ENCODE measurements at places on chromosomes 13 and 19.

DNA sequence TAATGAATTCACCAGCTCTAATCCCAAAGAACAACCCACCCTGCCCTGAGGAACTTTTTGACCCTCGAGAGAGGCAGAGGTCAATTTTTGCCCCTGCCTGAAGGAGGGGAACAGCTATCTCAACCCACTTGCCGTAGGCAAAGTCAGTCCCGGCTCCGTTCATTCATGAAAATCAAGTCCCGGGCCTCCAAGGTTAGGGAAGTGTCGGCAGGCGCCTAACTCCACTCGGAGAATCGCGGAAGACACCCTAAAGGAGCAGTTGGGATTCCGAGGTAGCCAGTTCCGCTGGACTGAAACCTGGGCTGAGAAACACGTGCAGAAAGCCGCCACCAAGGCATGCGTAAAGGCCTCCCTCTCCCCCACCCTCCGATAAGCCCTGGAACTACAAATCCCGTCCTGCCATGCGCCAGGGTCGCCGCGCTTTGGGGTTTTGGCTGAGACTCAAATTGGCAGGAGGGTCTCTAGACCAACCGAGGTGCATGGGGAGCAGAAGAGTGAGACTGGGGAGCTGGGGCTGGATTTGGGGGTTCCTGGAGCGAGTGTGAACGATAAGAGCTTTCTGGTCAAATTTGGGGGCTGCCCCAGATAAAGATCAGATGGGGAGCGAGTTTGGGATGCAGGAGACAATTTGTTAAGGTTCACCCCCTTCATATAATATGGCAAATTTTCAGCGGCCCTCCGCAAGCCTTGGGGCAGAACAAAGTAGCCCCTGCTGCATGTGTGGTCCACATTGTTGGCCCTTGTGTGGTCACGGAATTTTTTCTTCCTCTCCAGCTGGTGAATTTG is at the start of gene TNPO2:
TNPO2 (minus strand) TSS at position 292 of the 786 bp plus-strand sequence. CDS start 2,955 bp downstream, outside the sequence.
- DNase-seq = peak; percentile 15

DNA sequence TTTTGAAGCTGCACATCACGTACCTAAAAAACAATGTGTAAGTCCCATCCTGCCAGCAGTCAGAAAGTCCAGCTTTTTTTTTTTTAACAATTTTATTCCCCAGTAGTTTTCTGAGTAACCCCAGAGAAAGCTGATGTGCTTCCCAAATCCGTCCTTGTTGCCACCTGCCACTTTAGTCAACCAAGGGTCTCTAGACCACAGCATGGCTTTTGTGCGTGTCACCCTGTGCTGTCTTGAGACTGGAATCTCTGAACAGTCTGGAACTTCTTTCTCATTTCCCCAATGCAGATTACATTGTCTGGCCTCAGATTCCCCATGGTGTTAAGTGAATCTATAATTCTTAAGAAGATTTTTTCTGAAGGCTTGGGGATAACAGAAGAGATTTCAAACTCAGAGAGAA is 289.2 kb upstream of the KLF12 start:
- DNase-seq = no peak

- peak; percentile 25 for DNase-seq
Measured at GRCh38 chr13:39102981-39103490, 64.8 kb downstream of the NHLRC3 start.

GRCh38 chr19:34232566-34233481 is 21.5 kb upstream of the GARRE1 start:
- peak; percentile 40 for DNase-seq

DNA sequence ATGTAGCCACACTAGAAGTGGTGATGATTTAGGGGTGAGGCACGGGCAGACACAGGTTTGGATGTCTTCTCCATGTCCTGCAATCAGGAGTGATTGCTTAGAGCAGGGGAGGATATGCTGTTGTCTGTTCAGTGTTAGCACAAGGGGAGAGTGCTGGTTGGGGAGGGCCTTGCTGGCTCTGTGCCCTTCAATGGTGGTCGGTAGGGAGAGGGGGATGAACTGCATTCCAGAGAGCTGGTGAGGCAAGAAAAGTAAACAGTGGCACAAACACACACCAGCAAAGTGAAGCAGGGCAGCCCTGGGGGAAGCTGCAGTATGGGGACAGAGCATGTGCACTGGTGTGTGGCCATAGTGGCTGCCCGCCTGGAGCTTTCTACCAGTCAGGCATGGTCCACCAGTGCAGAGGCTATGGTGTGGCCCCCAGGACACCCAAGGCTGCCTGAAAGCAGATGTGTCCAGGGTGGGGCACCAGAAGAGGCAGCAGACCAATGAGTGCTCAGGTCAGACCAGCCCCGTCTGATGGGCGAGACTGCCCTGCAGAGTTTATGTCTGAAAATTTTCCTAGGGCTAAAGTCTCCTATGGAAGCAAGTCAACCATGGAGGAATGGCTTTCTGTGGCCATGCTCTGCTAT is 1676.9 kb downstream of the PCDH9 start:
- DNase-seq = no peak

DNA sequence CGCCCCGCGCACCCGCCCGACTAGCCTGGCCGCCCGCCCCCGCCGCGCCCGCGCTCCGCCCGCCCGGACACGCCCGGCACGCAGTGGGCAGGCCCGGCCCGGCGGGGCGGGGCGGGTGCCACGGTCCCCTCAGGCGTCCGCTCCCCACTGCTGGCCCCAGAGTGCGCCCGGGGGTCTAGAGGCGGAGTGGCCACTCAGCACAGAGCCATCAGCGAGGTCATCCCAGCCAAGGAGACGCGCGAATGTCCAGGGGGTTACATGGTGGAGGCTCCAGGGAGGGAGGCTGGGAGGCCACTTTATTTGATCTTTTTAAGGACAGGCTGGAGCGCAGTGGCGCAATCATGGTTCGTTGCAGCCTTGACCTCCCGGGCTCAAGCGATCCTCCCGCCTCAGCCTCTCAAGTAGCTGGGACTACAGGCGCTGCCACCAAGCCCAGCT is 236 bp upstream of the TINCR start:
- no peak for DNase-seq

DNA sequence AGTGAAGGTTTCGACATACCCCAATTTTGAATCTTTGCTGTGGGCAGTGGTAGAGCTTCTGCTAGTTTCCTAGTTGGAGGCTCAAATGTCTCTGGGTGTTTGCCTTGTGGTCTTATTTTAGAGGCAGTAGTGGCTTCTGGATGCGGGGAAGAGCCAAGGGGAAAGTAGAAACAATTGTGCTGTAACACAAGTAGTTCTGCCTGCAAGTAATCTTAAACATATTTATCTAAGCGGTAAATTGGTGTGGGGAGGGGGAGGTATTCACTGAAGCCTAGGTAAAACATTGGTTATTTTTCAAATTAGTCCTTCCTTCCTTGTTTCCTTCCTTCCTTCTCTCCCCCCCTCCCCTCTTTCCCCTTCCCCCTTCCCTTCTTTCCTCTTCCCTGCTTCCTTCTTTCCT is at the start of gene PCDH20:
PCDH20 (minus strand) TSS at position 101 of the 400 bp plus-strand sequence. CDS start 691 bp downstream, outside the sequence.
- no peak for DNase-seq

DNA sequence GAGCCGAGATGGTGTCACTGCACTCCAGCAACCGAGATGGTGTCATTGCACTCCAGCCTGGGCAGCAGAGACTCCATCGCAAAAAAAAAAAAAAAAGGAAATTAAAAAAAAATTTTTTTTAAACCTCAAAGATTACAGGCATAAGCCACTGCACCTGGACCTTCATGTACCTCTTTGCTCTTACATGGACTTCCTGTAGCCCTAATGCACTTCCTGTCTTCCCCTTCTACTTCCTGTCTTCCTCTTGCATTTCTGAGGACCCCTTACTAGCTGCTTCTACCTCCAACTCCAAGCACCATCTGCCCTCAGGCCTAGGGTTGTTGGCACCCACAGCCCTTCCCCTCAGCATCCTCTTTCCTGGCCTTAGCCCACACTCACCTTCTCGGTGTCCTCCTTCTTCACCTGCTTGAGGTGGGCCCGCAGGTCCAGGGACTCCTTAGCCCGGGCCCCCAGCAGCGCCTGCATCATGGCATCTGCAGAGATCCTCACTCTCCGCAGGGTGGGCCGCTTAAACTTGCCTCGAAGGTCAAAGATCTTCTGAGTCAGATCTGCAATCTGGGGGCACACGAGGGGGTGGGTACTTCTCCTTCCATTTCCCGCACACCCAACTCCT is 3.8 kb downstream of the TNNI3 start:
- DNase-seq = no peak

DNA sequence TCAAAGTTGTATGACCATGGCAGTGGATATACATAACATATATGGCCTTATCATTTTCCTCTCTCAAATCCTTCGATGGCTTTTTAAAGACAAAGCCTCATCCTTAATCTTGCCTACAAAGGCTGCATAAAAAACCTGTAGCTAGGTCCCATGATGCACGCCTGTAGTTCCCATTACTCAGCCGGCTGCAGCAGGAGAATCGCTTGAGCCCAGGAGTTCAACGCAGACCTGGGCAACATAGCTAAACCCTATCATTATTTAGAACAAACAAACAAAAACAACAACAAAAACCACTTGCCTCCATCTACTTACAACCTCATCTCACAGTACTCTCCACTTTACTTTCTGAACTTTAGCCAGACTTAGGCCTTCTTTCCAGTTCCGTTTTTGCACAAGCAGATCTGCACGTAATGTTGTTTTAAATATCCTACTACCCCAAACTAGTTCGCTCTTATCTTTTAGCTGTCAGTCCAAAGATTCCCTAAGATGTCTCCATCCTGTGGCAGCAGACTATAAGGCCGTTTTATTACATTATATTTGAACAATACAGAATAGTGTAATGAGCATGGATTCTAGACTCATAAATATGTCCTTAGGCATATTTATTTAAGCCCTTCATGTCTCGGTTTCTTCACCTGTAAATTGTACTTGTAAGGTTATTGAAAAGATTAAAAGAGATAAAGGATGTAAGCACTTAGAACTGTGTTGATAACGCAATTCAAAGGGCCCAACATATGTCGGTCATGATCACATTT is 969 bp upstream of the POMP start:
- DNase-seq = no peak

GRCh38 chr13:21960108-21960507 is 289.2 kb downstream of the FGF9 start:
- DNase-seq = no peak

GRCh38 chr13:44412346-44412935 is 38.8 kb downstream of the SERP2 start:
- no peak for DNase-seq

Data from hippocampal formation (tissue), 2 donors.